ENCODE measurements at places on chromosomes 16 and 17.

DNA sequence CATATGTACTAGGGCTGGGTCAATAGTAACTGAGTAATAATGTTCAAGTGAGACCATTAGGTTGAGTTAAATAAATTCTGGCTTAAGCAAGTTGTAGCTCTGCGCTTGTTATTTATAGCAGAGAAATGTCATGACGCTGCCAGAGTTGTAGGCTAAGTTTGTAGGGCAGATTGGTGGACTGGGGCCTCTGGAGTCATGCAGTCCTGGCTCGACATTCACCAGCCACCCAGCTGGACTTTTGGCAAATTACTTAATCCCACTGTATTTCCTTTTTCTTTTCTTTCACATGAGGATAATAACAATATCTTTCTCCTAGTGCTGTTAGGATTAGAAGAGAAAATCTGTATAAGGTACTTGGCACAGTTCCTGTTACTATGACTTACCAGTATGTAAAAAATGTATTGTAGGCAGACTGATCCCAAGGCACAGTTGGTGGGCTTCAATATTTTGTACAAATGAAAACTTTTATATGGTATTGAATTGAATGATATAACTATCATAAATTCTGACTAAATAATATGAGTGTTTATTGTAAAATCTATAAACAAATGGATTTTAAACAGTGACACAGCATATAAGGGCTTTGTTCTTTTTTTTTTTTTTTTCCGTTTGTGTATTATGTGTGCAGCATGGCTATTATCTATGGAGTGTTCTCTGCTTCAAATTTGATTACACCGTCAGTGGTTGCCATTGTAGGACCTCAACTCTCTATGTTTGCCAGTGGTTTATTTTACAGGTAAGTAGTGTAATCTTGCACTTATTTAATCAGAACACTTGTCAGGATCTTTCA is 2.6 kb downstream of the MFSD11 start:
- DNase-seq, result no peak

GRCh38 chr16:85112364-85112763 is at the start of gene CIBAR2:
TSS of gene CIBAR2 (minus strand) at chr16:85112472. CDS start at chr16:85112352, 120 bp downstream.
- no peak for DNase-seq

GRCh38 chr16:11350921-11351335 is 5.7 kb downstream of the RMI2 start:
- no peak for DNase-seq

GRCh38 chr16:30456302-30456701 is 10.6 kb upstream of the SEPHS2 start:
- no peak for DNase-seq

GRCh38 chr17:48236681-48237134 is 129.1 kb downstream of the SNX11 start:
- DNase-seq, result no peak

- DNase-seq, result no peak
Observed at GRCh38 chr16:73002866-73003265, 45.1 kb downstream of the ZFHX3 start.

DNA sequence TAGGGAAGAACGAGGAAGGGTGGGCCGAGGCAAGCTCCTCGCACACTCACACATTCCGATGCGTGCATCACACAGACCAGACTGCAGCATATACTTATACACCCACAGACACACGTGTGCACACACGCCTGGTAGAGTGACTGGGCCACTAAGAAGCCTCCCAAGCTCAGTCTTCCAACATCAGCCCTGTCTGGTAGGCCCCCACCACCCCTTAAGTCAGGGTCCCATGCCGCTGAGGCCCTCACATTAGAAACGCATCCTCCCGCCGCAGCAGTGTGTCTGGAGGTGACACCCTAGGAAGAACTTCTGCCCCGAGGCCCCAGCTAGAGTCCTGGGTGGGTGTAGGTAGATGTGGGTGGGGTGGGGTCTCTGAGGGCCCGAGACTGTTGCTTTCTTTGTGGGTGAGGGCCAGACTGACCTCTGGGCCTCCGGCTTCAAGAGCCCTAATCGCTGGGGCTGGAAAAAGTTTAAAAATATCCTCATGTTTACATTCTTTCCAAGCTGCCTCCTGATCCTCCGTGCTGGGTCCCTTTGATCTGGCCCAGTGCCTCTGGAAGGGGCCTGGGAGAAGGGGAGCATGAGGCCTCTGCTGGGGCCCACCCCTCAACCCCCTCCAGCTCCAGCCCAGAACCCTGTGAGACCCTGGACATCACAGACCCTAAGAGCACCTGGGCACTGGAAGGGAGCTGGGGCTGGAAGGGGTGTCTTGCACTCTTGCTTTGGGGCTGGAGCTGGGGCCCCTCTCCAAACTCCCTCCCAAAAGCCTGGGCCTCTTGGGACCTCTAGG is 13.6 kb downstream of the CDH16 start:
- DNase-seq, result no peak

All from GOT3 (cell line).